GDM1 (cell line): ENCODE measurements at places on chromosomes 12 and 14.

- no peak for DNase-seq
Measured at GRCh38 chr14:35368139-35368460, 36.4 kb downstream of the NFKBIA start.

DNA sequence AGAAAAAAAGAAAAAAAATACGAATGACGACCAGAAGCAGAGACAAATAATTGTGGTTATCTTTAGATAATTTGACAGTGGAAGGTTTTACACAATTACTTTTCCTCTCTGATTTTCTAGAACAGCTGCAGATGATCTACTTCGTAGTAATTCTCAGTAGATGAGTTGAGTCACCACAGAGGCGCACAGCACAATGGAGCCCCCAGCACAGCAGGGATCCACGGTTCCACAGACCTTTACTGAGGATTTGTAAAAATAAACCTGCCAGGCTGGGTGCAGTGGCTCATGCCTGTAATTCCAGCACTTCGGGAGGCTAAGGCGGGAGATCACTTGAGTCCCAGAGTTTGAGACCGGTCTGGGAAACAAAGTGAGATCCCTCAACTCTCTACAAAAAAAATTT, 29.3 kb downstream of the AMN start:
- no peak for DNase-seq

DNA sequence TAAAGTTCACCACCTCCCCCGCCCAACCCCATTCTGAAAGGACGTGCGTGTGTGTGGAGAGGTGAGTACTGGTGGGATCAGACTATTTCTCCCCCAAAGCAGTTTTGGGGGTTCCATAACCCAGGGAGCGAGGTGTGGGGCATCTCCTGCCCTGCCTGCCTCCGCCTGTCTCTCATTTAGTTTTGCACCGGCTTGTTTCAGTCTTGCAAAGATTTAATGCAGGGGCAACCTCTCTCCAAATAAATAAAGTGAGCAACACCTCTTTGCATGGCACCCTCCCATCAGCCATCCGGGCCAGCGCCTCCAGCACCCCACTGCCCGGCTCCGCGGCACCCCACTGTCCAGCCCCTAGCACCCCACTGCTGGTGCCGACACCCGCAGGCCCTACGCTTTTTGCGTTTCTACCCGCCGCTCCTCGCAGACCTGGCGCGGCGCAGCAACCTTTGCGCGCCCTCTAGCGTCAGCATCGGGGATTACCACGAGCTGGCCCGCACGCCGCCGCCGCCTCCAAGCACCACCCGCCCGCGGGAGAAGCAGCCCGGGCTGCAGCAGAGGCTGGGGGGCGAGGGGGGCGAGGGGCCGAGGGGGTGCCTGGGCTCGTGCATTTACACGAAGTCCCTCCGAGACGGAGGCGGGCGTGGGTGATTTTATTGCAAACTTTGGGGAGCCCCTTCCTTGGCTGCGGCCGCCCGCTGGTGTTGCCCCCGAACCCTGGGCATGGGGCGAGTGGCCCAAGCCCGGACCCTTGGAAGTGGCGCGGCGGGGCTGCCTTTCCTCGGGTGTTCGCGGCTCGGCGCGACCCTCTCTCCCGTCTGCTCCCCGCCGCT, 55.8 kb upstream of the VRK1 start:
- DNase-seq = peak; percentile 22

DNA sequence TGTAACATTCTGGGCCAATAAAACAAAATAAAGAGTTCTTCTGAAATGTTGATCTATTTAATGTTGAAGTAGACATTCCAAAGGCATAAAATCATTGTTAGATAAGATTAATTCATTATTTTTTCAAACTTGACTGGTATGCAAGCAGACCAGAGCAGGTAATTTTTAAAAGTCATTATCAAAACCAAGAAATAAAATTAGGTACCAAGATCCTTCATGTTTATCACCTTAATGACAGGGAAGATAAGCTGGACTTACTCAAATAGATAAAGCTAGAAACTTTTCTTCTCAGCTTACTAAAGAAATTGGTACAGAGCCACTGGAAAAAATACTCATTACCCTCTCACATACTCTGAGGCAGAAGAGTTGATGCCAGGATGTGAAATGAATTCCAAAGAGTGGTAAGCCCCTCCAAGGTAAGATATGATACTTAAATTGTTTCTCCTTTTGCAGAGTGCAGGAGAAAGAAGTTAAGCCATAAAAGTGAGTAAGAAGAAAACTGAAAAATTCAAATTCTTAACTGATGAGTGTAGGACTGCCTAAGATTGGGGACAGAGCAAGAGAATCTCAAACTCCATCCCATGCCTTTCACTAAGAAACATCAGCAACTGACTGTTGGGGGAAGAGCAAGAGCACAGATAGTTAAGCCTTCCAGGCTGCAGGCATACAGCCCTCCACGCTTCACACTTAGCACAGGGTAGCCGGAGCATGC, 111.9 kb downstream of the SLC41A2 start:
- DNase-seq = no peak

DNA sequence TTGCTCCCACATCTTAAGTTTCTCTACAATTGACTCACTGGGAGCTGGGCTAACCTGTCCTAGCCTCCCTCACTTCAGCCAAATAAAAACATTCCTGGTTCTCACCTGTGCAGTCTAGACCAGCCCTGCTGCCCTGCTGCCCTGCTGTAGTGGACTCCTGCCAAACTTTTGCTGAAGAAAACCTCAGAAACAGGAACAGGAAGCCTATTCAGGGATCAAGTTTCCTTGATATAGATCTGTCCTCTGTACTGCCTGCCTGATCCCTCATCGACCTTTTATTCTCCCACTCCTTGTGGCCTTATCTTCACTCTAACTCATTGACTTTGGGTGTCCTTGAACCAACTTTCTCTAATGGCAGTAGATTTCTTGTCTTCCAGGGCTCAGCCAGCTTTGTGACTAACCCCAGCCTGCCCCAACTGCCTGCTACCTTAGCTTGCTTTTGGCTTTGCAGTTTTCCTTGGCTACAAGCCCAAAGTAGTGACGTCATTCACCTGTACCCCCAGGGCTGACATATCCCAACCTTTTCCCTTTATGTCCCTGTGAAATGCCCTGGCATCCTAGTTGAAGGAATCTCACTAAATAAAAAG, 234.8 kb downstream of the DUSP6 start:
- no peak for DNase-seq

DNA sequence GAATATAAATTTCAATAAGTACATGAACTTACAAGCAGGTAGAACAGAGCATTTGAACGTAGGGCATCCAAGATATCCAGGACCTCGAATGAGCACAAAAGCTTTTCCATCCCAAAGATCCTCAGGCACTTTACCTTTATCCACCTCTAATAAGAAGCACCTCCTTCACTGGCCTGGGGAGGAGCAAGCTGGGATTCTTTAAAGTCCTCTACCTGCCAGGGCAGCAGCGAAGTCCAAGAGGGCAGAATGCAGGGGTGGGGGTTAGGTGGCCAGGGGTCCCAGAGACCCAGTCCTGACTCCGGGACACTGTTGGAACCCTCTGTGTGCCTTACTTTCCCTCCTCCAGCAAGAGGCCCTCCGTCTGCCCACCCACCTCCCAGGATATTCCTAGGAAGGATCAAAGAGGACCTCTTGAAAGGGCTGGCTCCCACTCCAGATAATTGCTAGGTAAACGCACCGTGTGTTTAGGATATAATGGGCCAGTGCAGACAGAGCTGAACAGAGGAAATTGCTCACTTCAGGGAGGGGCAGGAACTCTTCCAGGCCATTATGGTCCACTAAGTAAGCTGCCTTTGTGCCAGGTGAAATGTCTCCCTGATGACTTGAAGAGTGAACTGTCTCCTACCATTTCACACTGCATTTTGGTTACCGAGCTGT, 68.1 kb downstream of the TTC9 start:
- DNase-seq = no peak

DNA sequence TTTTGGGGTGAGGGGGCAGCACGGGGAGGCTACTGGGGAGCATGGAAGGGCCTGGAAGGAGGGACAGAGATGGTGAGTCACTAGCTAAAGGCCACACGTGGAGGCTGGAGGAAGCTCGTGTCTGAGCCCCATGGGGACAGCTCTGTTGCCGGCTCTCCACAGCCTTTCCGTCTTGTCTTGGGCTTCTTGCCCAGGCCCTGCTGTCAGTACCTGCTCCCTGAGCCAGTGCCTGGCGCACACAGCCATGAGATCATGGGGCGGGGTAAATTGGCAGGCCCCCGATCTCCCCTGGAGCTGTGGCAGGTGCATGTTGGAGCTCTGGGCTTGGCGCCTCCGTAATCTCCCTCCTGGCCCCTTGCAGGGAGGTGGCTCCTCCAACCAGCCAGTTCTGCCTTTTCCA, 16.1 kb upstream of the KRT80 start:
- DNase-seq = no peak

DNA sequence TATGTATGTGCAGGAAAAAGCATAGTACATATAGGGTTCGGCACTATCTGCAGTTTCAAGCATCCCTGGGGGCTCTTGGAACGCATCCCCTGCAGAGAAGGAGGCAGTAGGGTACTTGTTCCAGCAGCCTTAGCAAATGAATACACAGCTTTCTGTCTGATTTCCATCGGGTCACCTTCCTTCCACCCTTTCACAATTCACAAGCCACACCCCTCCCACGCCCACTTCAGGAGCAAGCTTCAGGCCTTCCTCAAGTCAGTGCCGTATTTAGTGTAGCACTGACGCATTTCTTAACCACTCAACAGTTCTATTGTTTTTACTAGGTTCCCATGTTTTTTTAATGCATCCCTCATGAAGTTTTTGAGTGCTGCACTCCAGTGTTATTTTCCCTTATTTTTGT, 64.2 kb downstream of the CLMN start:
- DNase-seq = no peak

DNA sequence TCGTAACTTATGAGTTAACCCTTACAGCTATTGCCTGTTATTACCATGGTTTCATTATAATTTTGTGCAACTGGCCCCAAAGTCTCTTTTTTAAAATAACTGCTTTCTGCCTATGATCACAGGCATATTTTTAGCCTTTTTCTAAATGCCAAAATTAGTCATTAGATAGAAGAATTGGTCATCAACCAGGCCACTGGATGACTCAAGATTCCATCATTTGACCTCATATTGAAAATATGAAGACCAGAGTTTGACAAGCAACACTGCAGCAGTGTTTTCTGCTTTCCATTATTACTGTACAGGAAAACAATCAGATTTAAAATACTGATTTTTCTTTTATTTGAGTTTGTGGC, 54.7 kb upstream of the OTOGL start:
- no peak for DNase-seq

GRCh38 chr12:116890330-116890729, 9.1 kb upstream of the HRK start:
- DNase-seq = no peak

GRCh38 chr14:99134516-99135046, 137.4 kb downstream of the BCL11B start:
- DNase-seq = no peak

GRCh38 chr14:68140806-68141205, 321.2 kb downstream of the RAD51B start:
- DNase-seq = no peak

DNA sequence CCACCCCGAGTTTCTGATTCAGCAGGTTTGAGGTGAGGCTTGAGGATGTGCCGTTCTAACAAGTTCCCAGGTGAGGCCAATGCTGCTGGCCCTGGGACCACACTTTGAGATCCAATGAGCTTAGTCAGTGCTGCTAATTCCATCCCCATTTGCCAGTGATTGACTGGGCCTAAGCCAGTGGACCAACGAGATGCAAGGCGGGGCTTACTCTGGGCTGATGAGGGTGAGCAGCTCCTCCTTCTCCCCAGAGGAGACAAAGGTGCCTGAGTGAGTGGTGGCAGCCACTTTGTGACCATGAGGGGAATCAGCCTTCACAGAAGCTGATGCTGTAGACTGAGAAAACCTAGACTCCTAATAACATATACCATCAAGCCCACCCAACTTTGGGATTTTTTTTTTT, 23.1 kb upstream of the HNF1A start:
- no peak for DNase-seq

- no peak for DNase-seq
Measured at GRCh38 chr14:63435838-63436237, 107.3 kb downstream of the PPP2R5E start.

- no peak for DNase-seq
Measured at GRCh38 chr12:58174316-58174715, 232.9 kb downstream of the ATP23 start.

DNA sequence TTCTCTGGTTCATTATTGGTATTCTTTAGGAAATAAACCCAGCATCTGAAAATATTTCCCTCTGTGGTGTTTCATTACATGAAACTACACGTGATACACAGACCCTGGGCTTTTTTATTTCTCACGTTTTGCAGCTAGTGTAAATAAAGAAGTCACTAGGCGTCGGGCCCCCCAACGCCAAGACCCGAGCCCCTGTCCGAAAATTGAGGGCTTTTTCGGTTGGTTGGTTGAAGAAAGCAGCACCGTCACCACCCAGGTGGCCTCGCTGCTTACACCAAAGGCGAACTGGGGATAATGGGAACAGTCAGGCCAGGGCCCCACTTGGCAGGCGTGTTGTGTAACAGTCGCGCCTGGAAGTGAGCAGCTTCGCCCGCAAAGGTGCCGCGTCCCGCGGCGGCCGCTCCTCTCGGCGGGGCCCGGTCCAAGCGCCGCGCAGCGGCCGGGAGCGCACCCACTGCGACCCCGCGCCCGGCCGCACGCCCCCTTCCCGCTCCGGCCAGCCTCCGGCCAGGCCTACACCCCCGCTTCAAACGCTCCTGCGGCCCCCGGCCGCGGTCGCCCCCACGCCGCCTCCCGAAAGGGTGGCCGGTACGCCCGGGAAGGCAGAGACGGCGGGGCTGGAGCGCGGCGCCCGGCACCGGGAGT, 1.2 kb downstream of the DUSP16 start:
- DNase-seq = no peak

DNA sequence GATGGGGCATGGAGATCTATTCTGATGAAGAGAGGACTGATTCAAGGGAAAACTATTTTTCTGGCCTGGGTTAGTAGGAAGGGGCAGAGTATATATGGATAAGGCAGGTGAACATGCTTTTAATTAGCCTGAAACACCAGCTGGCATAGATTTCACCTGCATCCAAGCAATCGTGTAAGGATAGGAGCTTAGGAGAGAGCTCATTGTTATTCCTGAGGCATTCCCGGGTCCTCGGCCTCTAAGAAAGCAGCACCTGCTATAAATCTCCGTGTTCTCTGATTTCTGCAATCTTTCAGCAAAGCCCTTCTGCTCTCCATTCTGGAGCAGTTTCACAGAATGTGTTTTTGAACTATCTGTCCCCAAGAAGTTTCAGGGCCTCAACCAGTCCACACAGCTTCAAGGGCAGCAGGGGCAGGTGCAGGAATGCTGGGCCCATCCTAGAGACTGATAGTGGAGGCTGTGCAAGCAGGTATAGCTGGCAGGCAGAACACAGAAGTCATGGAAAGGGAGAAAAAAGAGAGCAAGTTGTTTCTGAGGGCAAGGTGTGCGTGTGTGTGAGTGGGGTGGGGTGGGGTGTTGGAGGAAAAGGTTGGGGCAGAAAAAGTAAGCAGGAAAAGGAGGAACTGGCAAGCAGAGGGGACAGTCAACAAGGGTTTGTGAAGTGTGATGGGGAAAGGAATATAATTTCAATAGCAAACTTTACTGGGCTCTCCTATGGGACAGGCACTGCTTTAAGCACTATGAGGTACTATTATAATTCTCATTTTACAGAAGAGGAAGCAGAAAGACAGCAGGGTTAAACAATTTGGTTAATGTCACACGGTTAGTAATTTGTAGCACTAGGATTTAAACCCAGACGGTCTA, 203.7 kb upstream of the SSTR1 start:
- no peak for DNase-seq
